Left kidney (tissue), 8 donors: ENCODE measurements at places on chromosomes 11 and 22.

DNA sequence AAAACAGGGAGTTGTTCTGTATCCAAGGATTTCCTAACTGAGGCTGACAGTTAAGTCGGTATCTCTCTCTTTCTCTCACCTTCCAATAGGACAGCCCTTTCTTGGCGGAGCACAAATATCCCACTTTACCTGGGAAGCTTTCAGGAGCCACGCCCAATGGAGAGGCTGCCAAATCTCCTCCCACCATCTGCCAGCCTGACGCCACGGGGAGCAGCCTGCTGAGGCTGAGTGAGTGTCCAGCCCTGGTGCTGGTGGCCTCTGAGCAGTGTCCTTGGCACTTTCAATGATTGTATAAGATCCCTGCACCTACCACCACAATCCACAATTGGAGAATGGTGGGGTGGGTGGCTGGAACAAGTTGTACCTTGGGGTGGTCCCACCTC is 33.7 kb downstream of the CYB5R2 start:
- DNase-seq = no peak

GRCh38 chr11:57476757-57477506 is 16.6 kb downstream of the RTN4RL2 start:
- no peak for DNase-seq

DNA sequence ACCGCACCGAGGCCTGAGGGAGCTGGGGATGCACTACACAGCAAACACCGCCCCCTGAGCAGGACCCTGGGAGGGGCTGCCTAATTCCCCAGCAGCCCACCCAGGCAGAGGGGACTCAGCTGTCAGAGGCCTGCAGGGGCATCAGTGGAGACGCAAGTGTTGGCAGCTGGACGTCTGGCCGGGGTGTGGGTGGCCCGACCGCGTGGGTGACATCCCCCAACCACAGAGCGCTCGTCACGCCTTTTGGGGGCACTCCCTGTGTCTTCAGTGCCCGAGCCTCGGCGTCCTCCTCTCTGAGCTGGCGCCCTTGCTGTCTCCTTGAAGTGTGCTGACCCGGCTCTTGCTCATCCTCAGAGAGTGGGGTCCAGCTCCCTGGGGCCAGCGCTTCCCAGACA is 150.2 kb downstream of the BRD1 start:
- no peak for DNase-seq

- DNase-seq = no peak
Observed at GRCh38 chr11:88538098-88538497, 200.6 kb upstream of the CTSC start.

- no peak for DNase-seq
Observed at GRCh38 chr11:94193288-94193687, 64.6 kb downstream of the PANX1 start.

GRCh38 chr11:2989006-2989405 is 3.1 kb downstream of the NAP1L4 start:
- DNase-seq = no peak
